Stimulated activated CD8-positive, alpha-beta memory T cell treated with anti-CD3 and anti-CD28 coated beads, Interleukin-4, amount 100 ng/mL, for 4 hours (primary cell): ENCODE measurements at places on chromosomes 12 and 14.
A peak's percentile ranks its signal among the peaks of the same experiment; 100 is the strongest.

GRCh38 chr12:92136965-92137721, 8.5 kb downstream of the BTG1 start:
- no peak for DNase-seq

- DNase-seq, result no peak
Observed at GRCh38 chr12:89756585-89757398, 48.2 kb upstream of the ATP2B1 start.

DNA sequence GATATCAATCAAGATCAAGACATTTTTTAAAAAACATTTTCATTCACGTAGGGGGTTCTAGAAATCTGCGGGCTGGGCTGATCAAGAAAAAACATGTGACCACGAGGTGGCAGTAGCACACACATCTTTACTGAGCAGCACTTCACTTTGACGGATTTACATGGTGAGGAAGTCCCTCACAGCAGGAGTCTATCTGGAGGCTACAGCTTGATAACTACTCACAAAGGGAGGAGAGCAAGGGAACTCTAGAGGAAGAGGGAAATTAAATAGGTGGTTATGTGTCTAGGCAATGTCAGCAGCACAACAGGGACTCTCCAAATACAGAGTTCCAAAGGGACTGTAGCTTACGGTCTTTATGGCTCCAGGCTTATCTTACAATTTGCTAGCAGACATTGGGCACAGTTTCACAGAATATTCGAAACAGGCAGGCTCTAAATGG, 248.1 kb downstream of the DPY19L2 start:
- DNase-seq, result no peak

- no peak for DNase-seq
Observed at GRCh38 chr14:49306152-49306751, 279.9 kb downstream of the RPS29 start.

GRCh38 chr12:40691913-40692764, at the start of gene CNTN1:
CNTN1 (plus strand) TSS chr12:40692439.
- DNase-seq, result no peak

GRCh38 chr12:68538726-68539614, 71.7 kb upstream of the RAP1B start:
- peak; percentile 5 for DNase-seq

DNA sequence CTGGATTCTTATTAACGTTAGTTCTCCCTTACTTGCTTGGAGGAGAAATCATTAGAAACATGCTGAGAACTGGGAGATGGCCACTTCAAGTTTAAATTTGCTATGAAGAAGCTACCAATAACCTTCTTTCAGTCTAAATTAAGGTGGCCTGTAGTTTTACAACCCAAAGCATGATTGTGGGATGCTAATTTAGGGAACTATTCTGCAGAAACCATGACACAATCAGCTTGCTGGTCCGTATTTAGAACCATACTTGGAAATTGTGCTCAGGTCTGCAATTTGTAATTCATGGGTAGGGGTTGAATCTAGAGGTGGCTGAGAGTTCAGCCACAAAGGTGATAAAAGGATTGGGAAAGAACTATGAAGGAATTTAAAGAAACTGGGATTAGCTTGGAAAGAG, 405.7 kb downstream of the RAD51B start:
- DNase-seq, result no peak

DNA sequence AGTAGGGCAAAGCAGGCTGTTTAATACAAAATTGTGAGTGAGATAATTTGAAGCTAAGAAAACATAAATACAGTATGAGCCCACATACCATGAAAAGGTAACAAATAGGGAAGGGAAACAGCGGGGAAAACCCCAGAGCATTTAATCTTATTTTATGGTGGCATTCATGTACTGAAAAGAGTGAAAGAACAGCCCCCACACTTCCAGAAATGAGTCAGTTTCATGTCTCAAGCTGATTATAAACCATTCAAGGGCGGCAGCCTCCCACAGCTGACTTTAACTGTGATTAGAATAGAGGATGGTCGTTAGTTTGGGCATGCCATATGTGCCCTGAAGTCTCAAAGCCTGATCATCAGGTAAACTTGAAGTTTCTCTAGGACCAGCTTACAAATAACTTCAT, 64.5 kb downstream of the FOXG1 start:
- no peak for DNase-seq

DNA sequence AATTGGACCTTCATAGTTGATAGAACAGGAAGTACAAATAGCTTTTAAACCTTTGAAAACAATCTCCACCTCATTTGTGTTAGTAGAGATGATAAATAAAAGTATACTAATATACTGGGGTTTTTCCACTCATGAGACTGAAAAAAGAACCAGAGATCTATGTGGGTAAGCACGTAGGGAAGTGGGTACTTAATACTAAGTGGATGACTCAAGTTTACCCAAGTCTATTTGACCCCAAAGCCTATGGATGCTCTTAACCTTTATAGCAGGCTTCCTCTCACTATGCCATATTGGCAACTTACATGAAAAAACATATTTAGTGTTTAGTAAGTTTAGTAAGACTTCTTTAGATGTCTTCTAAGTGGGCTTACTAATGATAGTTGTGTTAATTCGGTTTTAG, 49.2 kb upstream of the CHPT1 start:
- no peak for DNase-seq

DNA sequence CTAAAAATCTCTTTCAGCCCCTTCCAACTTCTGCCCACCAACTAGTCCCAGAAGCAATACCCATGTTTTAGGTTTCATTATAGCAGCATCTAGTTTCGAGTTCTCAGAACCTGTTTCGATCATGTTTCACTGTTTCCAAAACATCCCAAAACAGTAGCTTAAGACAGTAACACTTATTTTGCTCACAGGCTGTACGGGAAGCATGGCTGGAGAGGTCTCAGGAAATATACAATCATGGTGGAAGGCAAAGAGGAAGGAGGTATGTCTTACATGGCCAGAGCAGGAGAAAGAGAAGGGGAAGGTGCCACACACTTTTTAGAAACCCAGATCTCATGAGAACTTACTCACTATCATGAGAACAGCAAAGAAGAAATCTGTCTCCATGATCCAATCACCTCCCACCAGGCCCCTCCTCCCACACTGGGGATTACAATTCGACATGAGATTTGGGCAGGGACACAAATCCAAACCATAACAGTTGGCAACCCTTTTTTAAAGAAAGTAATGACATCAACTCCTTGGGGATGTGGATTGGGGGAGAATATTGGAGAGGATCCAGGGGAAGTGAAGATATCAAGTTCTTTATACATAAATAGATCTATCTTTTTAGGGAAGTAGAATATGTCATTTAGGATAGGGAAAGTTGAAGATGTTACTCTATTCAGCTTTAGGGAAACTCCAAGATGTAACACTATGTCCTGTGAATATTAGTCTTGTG, 269.9 kb upstream of the PLEKHG7 start:
- no peak for DNase-seq

DNA sequence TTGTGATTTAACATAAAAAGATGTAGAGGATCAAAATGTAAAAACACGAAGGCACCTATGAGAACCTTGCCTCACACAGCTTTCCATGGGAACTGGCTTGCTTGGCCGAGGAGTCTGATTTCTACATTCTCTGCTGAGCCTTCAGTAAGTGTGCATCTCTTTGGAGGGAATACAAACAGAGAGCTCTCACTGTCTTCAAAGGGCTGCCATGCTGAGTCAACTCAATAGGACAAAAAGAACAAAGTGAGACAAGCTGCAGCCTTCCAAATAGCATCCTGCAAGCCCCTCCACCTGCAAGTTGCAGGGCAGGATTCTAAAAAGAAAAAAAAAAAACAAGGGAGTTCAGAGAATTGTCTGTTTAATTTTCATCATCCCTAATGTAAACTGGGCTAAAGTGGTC, 411.9 kb downstream of the NELL2 start:
- DNase-seq, result no peak

GRCh38 chr12:42469355-42470175, 120.0 kb downstream of the PRICKLE1 start:
- DNase-seq, result no peak

DNA sequence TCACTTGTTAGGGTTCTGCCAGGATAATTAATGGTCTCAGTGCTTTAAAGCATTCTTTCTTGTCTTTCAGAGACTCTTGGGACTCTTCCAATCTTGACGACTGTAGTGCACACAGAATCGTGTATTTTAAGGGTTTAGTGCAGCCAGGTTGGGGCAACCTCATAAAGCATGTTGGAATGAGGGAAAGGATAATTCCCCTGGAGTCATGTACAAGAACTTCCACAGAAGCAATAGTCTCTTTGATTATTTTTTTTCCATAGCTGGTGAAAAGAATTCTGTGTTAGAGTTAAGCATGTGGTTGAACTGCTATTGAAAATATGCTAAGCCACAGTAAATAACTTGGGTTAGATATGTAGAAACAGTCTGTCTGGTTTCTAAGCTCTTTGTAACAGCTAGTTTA, 246.8 kb upstream of the DAAM1 start:
- DNase-seq, result no peak

DNA sequence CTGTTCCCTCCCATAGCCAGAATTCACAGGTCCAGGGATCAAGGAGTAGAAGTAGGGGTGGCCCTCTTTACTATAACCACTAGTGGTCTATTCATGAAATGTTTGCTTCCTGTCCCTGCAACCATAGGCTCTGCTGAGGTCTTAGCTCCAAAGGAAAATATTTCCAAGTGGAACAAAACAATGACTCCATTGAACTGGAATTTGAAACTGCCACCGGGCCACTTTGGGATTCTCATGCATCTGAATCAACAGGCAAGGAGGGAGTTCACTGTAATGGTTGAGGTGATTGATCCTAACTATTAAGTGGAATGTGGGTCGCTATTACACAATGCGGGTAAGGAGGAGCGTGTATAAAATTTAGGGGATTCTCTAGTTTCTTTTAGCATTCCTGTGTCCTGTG, 197.0 kb downstream of the ETNK1 start:
- DNase-seq, result no peak

DNA sequence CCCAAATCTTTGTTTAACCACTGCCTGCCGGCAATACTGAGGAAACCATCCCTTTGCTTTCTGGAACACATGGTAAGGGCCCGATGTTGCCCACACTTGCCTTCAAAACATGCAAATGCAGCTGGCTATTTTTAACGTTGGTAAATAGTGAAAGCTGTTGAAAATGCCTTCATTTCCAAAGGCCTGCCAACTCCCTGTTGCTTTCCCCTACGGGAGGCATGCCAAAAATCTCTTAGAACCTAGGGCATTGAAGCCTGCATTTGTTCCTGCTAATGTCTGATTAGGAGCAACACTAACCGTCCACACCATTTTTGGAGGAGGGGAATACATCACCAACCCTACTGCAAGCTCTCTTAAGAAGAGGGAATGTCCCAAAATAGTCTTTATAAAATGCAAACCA, 152.6 kb upstream of the NOS1 start:
- no peak for DNase-seq

- no peak for DNase-seq
Observed at GRCh38 chr12:65324056-65324455, 45.6 kb downstream of the MSRB3 start.

GRCh38 chr12:6199531-6200255, 507 bp upstream of the CD9 start:
- no peak for DNase-seq

DNA sequence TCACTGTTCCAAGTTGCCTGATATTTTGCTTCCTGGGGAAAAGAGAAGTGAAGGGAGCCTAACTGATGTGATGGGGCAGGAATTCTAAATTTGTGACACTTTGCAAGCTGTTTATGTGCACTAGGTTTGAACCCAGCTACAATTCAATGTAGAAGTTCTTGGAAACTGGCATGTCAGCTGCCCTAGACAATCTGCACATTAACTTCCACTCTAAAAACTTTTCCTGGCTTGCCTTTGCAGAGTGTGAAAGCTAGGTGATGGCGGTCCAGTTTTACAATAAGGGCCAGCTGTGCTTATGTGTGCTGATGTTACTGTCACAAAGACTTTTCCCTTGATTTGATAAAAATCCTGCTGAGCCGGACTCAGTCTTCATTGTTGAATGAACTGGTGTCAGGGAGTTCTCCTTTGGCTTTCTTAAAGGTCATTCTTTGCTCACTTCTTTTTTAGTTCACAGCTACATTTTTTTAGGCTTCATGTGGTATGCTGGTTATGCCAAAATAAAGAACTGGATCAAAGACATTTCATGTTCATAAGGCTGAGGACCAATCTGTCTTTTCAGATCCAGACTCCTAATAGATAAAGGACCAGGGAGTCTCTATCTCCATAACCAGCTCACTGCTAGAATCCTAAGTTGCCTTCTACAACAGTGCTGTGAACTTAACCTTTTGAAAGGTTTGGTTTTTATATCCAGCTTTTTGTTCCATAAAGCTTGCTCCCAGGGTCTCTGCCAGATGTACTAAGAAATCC, 133.5 kb downstream of the TGFB3 start:
- no peak for DNase-seq

DNA sequence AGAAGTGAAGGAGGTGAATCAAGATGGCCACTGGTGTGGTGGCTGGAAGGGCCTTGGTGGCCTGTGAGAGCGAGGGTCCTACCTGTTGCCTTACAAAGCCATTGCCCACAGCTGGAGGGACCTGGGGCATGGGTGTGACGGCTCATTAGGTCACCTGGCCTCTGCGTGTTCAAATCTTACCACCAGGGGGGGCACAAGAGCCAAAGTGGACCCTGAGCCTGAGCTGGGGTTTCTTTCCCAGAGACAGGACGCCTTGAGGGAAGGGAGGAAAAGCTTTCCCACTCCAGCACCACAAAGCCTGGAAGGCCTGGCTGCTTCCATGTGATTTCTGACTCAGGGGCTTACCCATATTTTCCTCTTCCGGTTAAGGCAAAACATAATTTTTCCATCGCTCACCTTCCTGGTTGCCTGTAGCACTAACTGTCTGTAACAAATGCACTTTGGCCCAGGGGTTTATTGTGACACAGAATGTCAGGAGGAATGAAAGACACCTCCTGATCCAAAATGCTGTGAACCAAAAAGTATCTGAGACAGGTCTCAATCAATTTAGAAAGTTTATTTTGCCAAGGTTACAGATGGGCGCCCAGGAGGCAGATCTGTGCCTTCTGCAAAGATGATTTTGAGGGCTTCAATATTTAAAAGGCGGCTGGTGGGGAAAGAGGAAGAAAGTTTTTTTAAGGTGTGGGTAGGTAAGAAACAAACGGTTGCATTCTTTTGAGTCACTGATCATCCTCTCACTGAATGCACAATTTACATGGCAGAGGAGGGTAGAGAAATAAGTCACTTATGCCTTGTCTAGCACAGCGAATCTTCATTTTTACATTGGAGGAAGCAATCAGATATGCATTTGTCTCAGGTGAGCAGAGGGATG, 4.3 kb upstream of the CD9 start:
- DNase-seq, result peak; percentile 45

DNA sequence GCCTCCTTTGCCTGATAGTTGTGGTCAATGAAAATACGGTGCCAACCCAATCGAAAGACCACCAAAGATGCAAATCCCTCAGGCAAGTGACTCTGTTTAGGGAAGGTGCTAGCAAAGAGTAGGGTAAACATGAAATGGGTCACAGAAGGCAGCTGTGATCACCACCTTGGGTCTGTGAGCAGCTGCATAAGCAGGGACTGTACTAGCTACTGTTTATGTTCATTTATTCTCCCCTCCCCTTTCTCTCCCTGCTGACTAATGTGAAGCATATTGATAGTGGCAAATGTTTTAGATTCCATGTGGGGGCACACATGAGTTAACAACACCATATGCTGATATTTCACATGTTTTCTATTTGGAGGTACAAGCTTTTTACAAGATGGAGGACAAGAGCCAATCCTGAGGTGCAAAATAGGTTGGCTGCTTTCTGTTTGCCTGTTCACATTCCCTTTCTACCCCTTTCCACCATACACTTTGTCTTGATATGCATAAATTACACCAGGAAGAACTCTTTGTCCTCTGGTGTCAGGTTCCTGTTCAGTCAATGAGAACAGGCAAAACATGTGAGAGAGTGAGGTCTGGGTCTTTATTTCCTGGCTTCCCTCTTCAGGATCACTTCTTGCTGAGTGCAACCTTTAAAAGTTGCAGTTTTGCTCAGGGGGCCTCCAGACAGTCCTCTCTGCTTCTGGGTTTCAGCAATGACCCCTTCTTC, 71.1 kb downstream of the AVPR1A start:
- DNase-seq, result no peak
